Cortex of kidney (tissue), 1 donor: ENCODE measurements at places on chromosomes 3 and 15.

- DNase-seq: no peak
Measured at GRCh38 chr3:25520926-25521559, 93.0 kb downstream of the RARB start.

- DNase-seq: no peak
Measured at GRCh38 chr3:18657858-18658820, 233.0 kb upstream of the SATB1 start.

DNA sequence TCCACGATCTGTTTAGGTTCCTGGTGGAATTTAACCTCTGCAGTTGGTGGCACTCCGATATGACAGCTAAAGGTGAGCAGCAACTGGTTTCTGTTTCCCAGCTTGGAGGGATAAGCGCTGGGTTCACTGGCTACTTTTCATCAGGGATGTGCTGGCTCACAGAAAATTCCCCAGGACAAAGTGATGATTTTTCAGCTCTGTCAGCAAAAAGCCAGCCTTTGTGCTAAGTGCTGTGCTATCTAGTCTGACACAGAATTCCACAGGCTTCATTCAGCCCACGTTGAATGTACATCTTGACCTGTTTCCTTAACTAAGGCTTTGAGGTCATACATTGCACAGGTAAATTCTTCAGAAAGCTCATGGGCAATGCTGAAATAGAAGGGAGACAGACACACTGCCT lies 81.5 kb upstream of the LRTM1 start:
- no peak for DNase-seq

DNA sequence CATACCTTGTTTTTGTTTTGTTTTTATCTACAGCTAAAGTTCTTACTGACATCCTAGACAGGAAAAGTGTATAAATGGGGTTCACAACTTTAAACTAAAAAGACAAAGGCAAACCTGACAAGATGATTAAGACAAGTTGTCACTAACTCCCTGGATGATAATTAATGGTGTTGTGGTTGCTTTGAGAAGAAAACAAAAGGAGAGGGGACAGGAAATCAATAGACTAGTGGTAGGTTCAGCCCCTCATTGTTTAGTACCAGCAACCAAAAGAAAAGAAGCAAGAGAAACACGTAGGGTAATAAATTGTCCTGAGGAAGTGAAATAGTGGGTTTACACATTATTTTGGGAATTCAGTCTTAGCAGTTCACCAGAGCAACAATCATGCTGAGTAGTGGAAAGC lies 78.8 kb downstream of the BFSP2 start:
- DNase-seq: no peak

DNA sequence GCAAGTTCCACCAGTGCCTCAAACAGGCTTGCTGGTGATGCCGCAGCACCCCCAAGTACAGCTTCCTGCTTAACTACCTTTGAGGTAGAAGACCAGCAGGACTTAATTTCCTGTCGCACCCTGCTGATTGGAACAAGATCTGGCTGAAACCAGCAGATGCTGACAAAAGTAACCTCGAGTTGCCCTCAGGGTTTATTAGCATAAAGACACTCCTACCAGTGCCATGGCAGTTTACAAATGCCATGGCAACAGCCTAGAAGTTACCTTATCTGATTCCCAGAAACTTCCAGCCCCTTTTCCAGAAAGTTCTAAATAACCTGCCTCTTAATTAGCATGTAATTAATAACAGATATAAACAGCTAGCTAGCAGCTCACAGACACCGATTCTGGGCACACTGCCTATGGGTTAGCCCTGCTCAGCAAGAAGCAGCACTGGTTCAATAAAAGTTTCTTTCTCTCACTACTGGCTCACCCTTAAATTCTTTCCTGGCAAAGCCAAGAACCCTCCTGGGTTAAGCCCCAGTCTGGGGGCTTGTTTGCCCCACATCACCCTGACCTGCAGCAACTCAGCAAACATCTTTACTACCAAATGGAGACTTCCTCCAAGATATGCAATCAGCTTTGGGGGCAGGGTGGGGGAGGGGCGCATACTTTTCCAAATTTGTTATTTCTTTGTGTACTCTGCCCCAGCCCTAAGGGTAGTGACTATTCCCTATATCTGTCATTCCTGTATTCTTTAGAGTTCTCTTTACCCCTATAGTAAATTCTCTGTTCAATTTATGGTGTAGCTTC lies 54.2 kb downstream of the MAP4 start:
- no peak for DNase-seq

GRCh38 chr15:97224191-97224641 lies 736.3 kb upstream of the ARRDC4 start:
- DNase-seq: no peak

DNA sequence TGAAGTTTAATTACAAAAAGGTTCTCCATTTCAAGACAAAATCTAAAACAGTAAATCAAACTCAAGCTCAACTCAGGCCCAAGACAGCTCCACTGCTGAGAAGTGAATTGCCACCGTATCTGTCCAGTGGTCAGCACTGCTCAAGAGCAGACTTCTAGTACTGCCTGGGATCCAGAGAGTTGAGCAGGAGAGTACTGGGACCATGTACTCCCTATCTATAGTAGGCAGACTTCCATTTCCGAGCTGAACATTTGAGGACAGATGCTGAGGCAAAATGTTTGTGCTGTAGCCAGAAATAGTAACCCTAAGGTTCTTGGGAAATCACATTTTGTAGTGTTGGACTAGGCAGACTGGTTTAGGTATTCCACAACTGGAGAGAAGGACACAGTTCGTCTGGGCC lies 44.1 kb downstream of the MRPL3 start:
- DNase-seq: no peak

GRCh38 chr15:34941185-34941698 lies 28.3 kb downstream of the AQR start:
- DNase-seq: no peak

GRCh38 chr3:126999383-126999782 lies 16.5 kb downstream of the PLXNA1 start:
- no peak for DNase-seq

GRCh38 chr3:98233468-98233867 lies 30.6 kb upstream of the OR5H6 start:
- no peak for DNase-seq

- DNase-seq: no peak
Measured at GRCh38 chr15:40006646-40007045, 32.3 kb downstream of the SRP14 start.

DNA sequence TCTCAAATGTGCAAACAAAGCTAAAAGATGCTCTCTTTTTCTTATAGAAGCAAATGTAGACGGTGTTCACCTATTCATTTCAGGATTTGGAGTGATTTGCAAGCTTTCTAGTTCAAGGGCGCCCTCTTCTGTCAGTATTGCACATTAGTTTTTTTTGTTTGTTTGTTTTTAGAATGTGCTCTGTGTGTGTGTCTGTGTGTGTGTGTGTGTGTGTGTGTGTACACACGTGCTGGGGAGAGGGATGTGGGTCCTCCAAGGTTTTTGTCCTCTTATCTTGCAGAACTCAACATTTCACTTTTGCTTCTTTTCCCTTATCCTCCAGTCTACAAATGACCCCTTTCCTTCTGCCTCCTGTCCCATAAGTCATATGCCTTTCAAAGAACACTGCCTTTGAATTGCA lies 23.5 kb downstream of the DNAH1 start:
- no peak for DNase-seq

GRCh38 chr15:40776537-40777141 lies 6.9 kb downstream of the C15orf62 start:
- DNase-seq: no peak

GRCh38 chr3:80190051-80190450 lies 422.3 kb upstream of the ROBO1 start:
- DNase-seq: no peak

DNA sequence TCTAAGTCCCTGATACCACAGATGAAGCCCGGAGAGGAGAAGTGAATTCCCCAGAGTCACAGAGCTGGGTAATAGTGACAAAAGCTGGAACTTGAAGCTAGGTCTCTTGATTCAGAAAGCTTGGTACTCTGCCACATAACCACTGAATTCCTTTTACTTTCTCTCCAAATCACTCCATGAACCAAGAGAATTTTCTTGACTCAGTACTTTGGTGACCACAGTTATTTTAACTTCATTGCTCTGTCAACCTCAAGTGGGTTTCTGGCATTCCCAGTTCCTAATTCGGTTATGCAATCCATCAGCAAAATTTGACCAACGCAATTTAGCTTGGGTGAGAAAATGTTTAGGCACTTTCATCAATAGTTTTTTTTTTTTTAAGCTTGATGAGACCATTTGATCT lies 61.0 kb upstream of the PPARG start:
- no peak for DNase-seq

GRCh38 chr3:125168711-125169393 lies 43.7 kb downstream of the SLC12A8 start:
- no peak for DNase-seq

DNA sequence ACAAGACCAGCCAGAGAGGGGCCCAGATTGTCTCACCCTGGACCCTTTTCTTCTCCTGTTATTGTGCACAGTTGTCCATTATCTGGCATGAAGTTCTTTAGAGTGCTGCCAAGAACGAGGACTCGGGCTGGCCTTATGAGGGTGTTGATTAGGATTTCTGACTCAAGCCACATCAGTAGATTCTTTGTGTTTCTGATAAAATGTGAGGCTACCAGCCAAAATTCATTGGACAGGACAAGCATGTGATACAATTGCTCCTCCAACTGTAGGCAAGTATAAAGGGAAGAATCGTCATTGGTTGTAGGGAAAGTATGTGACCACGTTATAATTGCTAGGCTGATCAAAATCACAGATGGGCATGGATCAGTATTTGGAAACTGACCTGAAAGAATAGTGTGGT lies 99.2 kb upstream of the TMC3 start:
- no peak for DNase-seq

DNA sequence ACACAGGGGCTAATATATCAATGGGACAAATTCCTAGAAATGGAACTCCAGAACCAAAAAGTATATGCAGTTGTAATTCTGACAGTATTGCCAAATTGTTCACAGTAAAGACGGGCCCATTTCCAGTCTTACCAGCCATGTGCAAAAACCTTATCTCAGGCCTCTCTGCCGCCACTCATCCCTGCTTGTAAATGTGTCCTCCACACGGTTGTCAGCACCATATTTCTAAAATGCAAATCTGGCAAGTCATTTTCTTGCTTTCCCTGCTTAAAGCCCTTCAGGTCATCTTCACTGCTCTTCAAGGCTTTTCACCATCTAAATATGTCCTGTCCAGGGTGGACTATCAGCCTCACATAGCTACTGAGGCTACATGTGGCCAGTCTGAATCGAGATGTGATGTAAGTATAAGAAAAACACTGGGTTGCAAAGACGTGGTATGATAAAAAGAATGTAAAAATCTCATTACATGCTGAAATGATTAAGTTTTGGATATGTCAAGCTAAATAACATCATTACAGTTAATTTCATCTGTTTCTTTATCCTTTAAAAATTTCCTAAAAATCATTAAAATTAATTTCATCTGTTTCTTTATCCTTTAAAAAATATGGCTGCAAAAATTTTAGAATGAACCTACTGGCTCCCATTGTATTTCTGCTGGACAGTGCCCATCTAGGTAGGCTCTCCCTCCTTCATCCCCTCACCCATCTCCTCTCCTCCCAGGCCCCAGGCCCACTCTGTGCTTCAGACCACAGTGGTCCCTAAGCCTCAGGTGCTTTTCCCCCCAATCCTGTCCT lies 980 bp downstream of the PARP9 start:
- DNase-seq: no peak

DNA sequence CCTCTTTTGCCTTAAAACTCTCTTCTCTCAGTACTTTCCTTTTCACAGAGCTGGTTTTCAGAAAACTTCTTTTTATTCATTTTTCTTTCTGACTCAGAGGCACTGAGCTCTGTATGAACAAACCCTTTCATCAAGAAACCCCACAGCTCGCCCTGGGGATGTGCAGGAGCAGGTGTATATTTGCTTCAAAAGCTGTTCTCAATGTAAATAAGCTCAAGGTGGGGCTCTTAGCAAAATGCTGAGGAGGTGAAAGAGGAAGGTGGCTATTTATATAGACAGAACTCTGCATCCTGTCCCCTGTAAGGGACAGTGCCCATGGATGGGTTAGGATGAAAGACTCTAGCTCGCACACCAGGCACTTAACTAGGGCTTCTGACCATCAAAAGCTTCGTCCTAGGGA lies 302.0 kb downstream of the WDR72 start:
- no peak for DNase-seq

GRCh38 chr3:191740712-191741111 lies 279.7 kb downstream of the PYDC2 start:
- no peak for DNase-seq

- no peak for DNase-seq
Measured at GRCh38 chr15:33882921-33883320, 85.4 kb upstream of the CHRM5 start.

- DNase-seq: no peak
Measured at GRCh38 chr3:85632921-85633320, 674.1 kb downstream of the CADM2 start.

GRCh38 chr15:42494998-42495360 lies 455 bp upstream of the SNAP23 start:
- DNase-seq: no peak

GRCh38 chr15:29688506-29689286 lies 133.6 kb downstream of the TJP1 start:
- DNase-seq: no peak

DNA sequence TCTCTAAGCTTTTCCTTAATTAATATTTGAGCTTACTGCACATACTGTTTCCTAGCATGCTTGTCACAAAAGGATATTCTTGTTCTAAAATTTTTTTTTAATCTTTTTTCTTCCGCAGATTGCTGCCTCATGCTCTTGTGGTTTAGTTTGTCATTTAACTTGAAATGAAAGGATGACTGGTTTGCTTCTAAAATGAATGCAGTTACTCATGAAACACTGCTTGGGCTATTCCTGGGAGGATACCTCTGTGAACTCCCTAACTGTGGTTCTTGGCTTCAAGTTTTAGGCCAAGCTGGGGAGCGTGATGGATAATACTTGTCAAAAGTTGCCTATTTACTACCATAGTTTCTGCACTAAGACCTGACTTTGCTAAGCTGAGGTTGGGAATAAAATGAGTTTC lies 64.0 kb downstream of the USP13 start:
- no peak for DNase-seq

DNA sequence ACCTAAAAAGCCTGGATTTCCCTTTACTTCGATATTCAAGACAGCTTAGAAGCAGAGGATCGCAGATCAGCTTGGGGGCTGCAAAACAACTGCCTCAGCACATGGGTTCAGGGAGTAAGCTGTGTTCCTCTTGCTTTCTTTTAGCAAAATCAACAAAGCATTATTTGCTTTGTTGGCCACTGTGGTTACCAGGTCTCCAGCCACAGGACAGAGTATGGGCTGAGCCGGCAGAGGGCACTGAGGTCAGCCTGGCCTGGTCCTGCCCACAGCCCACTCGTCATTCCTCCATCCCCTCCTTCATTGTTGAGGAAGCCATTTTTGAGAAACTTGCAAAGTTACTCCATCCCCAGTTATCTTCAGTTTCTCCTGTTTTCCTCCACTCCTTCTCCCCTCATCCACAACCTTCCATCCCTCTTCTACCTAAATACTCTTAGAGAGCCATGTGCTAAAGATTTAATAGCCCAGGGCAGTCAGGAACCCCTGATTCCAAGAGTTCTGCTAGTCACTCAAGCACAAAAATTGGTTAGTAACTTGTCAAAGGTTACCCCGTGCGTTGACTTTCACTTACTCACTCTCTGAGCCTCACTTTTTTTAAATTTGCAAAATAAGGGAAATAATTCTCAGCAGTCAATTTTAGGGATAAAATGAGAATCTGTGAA lies 60.0 kb upstream of the HES1 start:
- DNase-seq: no peak
